ENCODE measurements at places on chromosomes 5 and 9.

- DNase-seq: no peak
Measured at GRCh38 chr9:37128051-37128450, 7.7 kb downstream of the ZCCHC7 start.

DNA sequence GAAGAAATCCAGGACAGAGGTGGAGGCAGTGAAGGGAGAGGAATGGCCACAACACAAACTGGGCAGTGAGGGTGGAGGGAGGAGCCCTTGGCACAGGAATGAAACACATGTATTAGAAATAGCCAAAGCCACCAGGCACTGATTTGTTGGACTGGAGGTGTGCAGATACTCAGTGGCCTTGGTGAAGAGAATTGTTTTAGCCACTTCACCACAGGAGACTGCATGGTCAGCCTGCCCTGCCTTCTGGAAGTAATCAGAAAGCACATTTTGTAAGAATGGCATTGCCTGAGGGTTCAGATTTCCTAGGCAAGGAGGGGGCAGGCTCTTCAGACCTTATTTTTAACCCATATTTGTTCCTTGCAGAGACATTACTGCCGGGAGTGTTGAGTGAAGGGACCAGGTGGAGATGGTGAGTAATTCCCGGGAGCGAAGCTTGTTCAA, 2.2 kb downstream of the SGCD start:
- no peak for DNase-seq

GRCh38 chr5:62000646-62001045, 305.4 kb upstream of the KIF2A start:
- no peak for DNase-seq

GRCh38 chr5:75021800-75022199, 30.6 kb downstream of the GCNT4 start:
- no peak for DNase-seq

GRCh38 chr5:172758834-172759149, 12.2 kb downstream of the DUSP1 start:
- DNase-seq: no peak

GRCh38 chr5:141517880-141518617, 29.2 kb downstream of the PCDHGC5 start:
- DNase-seq: no peak

GRCh38 chr5:145887217-145887616, 14.4 kb upstream of the GRXCR2 start:
- DNase-seq: peak; percentile 79

DNA sequence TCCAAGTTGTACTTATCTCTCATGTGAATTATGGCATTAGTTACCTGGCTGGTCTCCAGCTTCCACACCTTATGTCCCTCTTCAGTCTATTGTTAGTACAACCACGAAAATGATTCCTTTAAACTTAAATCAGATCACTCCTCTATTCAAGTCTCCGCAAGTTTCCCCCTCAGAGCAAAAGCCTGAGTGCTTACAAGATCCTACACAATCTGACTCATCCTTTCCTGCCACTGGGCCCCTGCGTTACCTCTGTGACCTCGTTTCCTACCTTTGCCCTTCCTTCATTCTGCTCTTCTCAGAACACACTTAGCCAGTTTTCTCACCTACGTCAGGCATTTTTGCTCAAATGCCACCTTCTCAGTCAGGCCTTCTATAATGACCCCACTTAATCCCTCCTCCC, 45.1 kb upstream of the GLIS3 start:
- no peak for DNase-seq

GRCh38 chr9:113492343-113493202, 29.0 kb downstream of the RGS3 start:
- no peak for DNase-seq

- no peak for DNase-seq
Measured at GRCh38 chr5:66411701-66412100, 184.5 kb upstream of the MAST4 start.

DNA sequence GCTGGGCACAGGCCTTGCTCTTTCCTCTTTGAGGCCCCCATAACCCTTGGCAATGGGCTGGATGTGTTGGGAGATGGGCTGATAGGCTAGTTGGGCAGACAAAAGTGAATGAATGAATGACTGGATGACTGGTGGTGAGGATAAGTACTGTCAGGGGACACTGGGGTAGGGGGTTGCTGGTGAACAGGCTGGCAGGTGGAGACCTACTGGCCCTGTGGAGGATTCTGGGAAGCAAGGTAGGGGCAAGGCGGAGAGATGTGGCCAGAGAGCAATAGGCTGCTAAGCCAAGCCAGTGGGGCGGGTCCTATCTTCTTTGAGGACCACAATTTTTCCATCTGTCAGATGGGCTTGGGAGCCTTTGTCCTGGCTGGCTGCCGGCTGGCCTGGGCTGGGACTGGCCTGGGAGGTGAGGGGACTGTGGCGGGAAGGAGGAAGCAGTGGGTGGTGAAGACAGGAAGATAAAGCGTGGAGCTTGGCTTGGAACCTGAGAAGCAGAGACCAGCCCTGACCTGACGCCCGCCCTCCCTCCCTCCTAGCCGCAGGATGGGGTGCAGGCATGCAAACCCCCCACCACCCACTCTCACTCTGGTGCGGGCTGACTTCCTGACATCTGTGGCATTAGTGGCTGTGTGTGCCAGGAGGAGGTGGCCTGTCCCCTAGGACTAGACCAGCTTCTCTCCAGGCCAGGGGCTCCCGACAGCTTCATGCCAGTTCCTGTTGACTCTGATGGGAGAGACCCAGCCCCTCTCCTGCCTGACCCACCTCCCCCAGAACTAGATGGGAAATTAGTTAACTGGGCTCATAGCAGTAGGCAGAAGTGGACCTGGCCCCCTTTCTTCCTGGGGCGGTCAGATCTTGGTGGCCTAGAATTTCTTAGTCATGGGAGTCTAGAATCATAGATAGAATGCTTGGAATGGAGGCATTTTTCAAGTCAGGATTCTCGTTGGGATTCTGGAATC, 9.5 kb downstream of the CXXC5 start:
- peak; percentile 51 for DNase-seq

GRCh38 chr9:12878351-12878978, 103.6 kb downstream of the LURAP1L start:
- DNase-seq: no peak

DNA sequence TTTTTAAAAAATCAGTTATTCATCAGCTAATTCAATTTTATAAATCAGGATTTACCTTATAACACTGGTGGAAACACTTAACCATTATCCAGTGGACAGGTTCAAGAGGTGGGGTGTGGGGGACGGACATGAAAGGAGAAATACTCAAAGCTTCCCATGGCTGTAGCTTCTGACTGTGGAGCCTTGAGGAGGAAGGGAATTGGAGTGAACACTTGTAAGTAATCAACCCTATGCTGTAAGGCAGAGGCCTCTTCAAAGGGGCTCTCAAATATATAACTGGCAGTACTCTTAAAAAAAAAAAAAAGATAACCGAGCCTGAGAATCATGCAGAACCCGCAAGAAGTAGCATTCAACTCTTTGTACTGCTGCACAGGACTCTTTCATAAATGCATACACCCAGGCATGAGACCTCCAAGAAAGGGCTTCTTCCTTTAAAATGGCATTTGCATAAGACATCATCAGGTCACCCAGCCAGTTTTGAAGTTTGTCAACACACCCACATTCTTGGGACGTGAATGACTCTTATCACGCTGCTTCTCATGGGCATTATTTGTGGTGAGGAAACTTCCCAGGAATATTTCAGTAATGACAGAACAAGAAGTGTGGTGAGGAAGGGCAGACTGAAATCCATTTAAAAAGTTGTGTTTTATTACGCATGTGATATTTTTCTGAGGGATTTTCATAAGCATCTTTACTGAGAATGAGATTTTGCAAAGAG, 8.1 kb downstream of the OSMR start:
- no peak for DNase-seq

- DNase-seq: no peak
Measured at GRCh38 chr9:35499029-35499700, 9.3 kb downstream of the RUSC2 start.

GRCh38 chr9:99201603-99202002, 20.1 kb downstream of the ALG2 start:
- no peak for DNase-seq

DNA sequence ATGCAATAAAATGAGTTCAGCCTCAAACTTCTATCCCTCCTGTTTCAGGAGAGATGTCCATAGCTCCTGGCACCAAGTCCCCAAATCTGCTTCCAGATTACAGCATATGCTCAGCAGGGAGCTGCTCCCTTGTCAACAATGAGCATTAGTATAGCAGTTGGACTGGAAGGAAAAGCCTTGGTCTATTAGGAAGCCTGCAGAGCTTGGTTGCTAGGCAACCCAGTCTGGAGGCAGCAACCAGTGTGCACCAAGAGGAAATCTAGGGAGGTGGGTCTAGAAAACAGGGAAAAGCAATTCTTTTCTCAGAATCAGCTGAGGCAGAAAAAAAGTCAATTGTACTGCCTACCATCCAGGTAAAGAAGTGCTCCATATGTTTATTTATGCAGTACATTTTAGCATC, 229.5 kb upstream of the NMUR2 start:
- no peak for DNase-seq

DNA sequence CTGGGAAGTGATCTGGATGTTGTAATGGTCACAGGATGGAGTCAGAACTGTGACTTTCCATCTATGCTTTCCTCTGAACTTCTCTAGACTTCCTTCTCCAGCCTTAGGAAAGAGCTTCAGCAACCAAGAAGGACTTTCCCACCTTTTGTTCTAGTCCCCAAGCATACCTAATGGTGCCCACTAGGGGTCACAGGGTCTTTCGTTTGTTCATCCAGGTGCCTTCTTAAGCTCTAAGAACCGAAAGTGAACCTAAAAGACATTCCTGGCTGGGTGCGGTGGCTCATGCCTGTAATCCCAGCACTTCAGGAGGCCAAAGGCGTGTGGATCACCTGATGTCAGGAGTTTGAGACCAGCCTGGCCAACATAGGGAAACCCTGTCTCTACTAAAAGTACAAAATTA, 1.8 kb upstream of the WNT8A start:
- DNase-seq: no peak

DNA sequence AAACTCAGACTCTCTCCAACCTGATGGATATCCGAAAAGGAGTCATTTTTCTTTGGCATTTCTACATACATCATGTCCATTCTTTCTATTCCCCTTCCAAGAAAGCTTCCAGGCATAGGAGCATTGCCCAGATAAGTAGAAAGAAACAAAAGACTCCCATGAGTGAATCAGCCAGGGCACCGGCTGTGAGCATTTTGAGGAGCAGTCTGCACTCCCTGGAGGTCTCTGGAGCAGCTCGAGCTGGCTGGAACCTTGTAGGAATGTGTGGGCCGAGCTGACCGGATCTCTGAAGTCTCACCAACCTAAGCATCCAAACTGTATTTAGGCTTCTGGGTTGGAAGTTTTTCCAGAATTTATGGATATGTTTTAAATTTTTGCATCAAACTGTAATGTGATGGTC, 161.4 kb upstream of the TRPC7 start:
- DNase-seq: no peak

DNA sequence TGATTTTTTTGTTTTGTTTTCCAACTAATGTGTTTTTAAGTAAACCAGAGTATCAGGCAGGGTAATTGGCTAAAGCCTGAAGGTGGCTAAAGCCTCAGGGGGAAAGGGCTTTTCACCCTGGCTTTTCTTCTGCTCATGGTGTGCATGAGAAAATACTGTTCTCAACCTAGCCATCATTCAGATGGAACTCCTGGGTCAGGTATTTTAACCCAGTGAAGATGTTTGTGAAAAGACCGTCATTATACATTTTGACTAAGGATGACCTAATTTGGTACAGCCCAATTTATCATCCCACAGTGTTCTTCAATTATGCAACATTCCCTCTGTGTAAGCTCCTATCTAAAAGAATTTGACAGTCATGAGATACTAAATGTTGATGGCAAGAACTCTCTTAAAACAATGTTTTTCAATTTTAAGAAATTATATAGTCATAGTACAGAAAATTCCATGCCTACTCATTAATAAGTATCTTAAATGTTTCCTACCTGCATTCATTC, 209.5 kb upstream of the TARS1 start:
- no peak for DNase-seq

GRCh38 chr5:103340717-103341388, 82.3 kb downstream of the MACIR start:
- no peak for DNase-seq

DNA sequence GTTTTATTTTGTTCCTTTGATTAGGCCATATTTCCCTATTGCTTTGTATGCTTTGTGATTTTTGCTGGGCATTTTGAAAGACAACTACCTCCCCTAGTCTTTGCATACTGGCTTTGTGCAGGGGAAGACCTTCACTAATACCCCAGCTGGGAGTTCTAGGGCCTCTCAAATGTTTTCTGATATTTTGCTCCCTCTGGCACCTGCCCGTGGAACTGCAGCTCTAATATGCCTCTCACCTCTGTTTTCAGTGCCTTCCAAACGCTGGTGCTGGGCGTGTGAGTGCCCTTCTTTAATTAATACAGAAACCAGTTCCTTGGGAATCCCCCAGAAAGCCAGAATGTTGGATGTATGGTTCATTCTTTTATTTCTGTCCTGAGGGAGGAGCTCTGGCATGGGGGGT, 204.5 kb downstream of the COMMD10 start:
- peak; percentile 17 for DNase-seq

DNA sequence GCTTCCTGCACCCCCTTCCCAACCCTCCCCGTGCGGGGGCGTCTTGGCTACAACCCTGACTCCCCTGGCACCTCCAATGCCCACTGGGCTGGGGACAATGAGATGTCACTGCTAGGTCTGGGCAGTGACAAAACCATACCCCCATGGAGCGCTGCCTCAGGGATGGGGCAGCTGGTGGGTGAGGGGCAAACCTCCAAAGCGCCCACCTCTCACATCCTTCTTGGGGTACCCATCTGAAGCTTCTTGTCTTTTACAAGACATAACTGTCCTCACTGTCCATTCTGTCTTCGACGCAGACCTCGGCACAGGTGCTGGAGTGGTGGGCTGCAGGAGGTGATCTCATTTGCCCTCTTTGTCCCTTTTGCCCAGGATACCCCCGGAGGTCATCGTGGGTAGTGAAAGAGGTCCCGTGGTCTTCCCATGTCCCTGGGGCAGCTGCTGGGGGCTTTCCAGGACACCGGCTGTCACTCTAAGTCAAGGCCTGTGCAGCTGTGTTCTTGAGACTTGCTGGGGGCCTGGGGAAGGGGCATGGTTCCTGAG, 27.8 kb upstream of the CSF1R start:
- DNase-seq: no peak

- peak; percentile 31 for DNase-seq
Measured at GRCh38 chr9:74570879-74571512, 73.9 kb downstream of the RORB start.

DNA sequence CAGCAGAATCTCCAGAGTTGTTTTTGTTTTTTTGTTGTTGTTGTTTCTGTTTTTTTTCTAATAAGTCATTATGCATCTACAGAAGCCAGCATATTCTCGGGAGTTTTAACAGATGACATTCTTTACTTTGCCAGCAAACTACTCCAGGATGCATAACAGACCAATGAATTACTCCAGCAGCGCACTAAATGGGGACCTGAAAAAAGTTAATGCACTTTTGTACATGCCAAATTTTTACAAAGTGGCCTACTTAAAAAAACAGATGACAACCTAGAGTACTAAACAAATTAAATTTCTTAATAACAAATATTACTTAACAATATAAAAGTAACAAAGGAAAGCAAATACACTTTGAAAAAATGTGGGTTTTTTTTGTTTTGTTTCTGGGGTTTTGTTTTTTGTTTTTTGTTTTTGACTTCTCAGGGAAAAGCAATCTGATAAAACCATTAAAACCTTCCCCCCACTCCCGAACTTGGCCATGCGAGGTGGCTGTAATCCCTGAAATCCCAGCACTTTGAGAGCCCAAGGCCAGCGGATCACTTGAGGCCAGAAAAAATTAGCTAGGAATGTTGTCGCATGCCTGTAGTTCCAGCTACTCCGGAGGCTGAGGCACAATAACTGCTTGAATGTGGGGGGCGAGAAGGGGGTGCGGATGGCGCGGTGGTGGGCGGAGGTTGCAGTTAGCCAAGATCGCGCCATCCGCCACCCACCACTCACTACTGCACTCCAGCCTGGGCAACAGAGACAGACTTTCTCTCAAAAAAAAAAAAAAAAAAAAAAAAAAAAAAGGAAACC, 352.4 kb downstream of the CETN3 start:
- DNase-seq: no peak

Measured in hematopoietic multipotent progenitor cell treated with erythropoietin and hydrocortisone succinate and interleukin-3 and kit ligand, for 8 days (in vitro differentiated cells).